ENCODE measurements at places on chromosomes 16 and 17.

GRCh38 chr17:73068322-73069153 lies 23.9 kb downstream of the SLC39A11 start:
- DNase-seq: no peak

DNA sequence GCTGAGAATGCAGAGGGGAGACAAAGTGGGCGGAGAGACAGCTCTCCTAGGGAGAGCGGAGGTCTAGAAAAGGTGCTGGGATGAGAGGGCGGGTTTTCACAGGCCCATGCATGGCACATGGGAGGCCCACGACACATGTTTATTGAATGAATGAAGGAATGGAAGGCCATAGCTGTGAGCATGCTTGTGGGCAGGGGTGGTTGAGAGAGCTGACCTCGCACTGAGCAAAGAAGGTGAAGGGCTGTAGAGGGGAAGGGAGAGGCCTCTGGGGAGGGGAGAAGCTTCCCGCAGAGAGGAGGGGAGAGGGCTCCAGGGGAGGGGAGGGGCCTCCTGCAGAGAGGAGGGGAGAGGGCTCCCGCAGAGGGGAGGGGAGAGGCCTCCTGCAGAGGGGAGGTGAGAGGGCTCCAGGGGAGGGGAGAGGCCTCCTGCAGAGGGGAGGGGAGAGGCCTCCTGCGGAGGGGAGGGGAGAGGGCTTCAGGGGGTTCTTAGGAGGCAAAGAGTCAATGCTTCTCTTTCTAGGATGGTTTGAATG lies 27.3 kb downstream of the SDK2 start:
- DNase-seq: no peak

GRCh38 chr17:17724307-17725010 lies 43.2 kb downstream of the RAI1 start:
- peak; percentile 50 for DNase-seq

DNA sequence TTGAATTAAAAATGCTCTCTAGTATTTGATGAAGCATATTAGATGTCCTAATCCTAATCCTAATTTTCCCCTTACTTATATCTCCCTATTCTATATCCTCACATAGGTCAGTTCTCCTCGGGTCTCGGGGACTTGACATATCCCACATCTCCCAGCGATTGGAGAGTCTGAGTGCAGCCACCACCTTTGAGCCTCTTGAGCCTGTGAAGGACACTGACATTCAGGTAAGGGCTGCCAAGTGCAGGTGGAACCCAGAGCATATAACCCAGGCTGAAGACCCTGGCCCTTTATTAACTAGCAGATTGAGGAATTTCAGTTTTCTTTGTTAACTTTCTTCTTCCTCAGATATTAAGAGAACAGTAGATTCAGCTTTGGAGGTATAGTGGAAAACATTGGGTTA lies 28.5 kb downstream of the NUP93 start:
- DNase-seq: no peak

DNA sequence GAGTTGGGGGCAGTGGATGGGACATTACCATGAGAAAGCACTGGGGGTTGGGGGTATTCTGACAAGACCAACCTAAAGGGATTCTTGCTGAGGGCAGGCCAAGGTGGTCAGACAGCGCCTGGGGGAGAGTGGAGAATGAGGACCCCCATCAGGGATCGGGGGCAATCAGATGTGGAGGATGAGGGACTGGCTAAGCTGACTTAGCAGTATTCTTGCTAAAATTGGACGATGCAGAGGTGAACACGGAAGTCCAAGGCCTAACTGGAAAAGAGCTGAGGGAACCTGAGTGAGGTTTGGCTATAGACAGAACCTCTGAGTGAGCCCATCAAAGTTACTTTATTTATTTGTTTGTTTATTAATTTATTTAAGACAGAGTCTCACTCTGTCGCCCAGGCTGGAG lies 9.2 kb downstream of the QPRT start:
- no peak for DNase-seq

DNA sequence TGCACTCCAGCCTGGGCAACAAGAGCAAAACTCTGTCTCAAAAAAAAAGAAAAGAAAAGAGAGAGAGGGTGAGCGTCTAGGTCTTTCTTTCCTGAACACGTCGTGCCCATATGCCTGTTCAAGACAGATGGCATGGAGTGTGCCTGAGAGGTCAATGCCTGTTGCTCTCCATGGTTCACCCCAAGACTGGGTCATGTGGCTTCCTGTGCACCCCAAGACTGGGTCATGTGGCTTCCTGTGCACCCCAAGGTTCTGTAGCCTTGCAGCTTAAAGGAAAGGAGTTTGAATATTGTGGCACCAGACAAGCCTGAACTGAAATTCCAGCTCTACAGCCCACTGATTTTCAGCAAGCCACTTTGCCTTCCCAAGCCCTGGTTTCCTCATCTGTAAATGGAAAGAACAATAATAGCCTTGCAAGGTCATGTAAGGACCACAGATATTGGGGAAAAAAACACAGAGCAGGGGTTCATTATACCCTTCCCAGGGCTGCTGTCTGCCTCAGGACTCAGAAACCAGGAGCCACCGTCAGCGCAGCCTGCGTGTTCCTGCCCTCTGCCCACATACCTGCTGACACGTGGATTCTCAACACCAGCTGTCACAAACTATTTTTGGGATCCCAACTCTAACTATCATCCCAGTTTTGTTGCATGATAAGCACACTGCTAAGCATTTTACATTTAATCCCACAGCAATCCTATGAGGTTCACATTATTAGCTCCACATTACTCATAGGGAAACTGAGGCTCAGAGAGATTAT lies 18.0 kb upstream of the NAGS start:
- no peak for DNase-seq

GRCh38 chr16:57998486-57998885 lies 2.0 kb downstream of the ZNF319 start:
- no peak for DNase-seq

DNA sequence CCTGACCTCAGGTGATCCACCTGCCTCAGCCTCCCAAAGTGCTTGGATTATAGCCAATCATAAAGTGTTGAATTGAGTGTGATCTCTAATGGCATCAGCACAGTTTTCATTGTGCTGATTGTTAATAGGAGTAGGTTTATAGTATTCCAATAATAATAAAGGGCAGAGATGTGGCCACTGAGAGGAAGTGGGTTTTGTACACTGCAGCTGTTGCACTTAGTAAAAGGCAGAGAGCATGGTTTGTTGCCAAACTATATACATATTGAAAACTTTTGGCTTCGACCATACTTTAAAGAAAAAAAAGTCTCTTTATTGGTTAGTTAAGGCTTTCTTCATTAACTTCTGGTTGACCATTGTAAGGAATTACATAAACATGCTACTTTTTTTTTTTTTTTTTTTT lies 185.9 kb downstream of the CDK5R1 start:
- DNase-seq: no peak

All from activated CD4-positive, CD25-positive, alpha-beta regulatory T cell treated with anti-CD3 and anti-CD28 coated beads, Interleukin-2, amount 50 U/mL, for 72 hours (primary cell).